ENCODE measurements at places on chromosomes 3 and 15.

- no peak for DNase-seq
These were observed 105.4 kb upstream of the FHIT start for GRCh38 chr3:61356685-61357084.

DNA sequence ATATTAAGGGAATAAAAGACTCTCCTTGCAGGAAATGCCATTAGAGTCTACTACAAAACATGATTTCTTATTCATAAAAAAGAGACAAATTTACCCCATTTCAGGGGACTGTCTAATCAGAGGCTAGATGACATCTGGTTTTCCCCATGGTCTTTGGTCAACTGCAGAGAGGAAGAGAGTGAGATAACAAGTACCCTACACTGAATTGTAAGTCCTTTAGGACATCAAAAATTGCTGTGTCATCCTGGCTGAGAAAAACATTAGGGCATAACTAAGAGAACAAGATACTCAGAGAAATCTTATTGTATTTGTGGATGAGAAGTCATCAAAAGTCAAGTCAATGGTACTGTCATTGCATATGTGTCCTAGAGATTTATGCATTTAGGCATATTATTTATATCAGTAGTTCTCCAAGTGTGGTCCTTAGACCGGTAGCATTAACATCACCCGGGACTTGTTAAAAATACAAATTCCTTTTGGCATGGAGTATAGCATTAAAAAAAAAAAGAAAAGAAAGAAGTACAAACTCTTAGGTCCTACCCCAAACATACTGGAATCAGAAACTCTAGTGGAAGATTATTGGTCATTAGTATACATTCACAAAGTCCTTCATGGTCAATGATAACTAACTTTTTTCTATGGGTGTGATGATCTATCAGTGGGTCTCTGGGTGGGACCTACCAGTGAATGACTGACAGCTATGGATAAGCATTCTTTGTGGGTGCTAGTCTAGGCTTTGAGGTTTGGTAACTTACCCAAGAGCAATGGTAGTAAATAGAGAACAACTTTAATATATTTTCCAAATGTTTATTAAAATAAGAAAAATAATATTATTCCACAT is 29.0 kb upstream of the TBC1D5 start:
- DNase-seq: no peak

DNA sequence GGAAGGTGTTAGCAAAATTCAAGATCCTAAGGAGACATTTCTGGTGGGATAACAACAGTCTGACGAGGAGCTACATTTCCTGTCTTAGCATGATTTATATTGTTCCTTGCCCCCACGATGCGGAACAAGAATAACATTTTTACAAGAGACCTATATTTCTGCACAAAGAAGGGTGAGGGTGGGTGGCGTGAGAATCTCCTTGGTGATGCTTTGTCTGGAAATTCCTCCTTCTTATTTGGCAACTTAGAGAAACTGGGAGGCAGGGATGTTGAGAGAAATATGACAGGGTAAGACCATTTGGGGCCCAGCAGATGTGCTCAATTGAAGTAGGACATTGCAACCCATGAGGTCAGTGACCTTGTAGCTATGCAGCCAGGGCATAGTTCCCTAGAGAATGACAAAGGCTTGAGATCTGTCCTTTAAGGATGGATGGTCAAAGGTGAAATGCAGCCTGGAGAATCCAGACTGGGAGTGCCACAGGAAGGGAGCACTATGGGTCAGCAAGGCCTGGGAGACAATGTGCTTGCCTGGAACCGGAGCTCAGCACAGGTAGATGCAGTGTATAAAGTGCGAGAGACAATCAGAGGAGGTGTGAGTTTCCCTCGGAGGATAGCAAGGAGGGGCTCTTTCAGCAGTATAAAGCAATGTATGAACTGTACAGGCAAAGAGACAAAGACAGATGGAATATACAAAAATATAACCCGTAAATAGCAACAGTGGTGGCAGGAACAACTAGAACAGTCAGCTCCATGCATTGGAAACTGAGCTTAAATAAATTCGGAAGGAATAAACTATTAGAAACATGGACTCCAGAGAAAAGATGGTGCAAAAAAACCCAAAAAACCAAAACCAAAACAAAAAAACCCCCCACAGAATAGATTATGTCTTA is 317.6 kb upstream of the TBL1XR1 start:
- DNase-seq: no peak

DNA sequence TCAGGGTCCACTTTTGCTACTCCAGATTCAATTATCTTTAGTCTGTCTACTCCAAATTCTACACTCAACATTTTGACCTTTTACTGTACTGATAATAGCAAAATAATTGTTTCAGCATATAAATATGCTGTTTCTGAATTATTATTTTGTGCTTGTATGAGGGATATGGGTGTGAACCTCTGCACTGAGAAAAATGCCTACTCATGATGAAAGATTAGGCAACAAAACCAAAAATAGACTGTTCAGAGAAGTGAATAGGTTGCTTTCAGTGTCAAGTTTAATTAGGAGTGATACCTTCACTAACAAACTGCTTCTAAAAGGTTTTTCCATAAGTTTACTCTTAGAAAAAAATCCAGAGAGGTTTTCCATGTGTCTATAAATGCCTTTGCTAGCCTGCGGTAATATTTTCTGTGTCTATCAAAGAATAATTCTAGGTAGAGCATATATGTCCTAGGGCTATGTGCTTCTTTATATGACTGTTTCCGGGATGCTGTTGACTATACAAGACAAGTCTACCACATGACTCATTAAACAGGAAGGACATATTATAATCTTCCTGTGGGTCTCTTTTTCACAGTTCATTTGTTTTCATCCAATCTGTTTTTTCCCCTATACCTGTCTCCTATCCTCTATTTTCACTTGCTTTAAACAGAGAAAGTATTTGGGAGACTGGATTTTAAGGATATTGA is 218.5 kb upstream of the TTC14 start:
- no peak for DNase-seq

GRCh38 chr15:45157974-45158373 is 28.2 kb downstream of the DUOX1 start:
- no peak for DNase-seq

DNA sequence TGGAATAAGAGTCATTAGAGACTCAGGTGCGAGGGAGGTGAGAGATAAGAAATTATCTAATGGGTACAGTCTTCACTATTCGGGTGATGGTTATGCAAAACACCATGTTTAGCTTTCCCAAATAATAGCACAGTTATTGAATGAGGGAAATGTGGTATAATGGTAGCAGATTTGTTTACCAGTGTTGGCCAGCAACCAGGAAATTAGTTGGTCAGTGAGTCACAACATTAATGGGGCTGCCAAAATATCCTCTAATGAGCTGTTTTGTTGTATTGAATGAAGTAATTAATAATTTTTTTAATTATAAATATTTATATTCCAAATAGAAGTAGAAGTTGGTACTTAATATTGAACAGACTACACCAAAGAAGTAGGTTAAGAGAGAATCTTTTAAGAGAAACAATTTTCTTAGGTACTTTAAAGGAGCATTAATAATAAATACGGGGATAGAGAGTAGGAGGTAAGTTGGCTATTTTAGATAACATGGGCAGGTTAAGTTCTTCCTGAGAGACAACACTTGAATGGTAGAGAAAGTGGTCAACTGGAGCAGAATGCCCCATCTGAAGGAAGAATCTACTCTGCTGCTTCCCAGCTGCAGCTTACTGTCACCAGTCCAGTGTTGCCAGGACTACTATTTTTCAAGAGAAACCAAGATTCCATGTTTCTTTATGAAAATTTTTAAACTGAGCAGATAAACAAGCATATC is 218.8 kb downstream of the UBE2E2 start:
- no peak for DNase-seq

DNA sequence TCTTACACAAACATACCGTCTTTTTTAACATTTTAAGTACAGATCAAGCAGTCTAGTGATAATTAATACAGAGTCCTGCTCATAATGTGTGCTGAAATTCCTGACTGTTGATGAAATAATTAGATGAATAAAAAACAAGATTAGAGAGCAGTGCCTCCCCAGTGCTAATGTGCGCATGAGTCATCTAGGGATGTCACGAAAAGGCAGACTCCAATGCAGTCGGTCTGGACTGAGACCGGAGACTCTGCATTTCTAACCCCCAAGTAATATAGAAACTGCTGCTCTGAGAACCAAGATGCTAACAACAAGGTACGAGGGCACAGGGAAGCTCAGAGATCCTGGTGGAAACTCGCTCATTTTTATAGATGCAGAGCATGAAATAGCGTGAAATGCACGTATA is 61.4 kb downstream of the COL8A1 start:
- no peak for DNase-seq

GRCh38 chr3:160668454-160668853 is 8.5 kb upstream of the ARL14 start:
- no peak for DNase-seq

GRCh38 chr3:16538507-16538906 is 25.0 kb upstream of the RFTN1 start:
- no peak for DNase-seq

DNA sequence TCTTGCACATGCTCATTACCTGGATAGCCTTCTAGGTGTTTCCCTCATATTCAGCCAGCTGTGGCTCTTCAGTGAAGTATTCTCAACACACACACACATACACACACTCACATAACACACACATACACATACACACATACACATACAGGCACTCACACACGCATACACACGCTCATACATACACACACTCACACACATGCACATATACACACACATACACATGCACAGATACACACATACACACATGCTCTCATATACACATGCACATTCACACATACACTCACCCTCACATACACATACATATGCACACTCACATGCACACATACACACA is 41.2 kb downstream of the GRK7 start:
- DNase-seq: no peak

Measured in CD4-positive, alpha-beta T cell treated with Interleukin-6 at 100 ng/mL for 8 hours (primary cell).